ENCODE measurements at places on chromosomes 5 and 9.

- no peak for DNase-seq
These were observed 16.6 kb downstream of the SPTLC1 start for GRCh38 chr9:92098638-92099037.

DNA sequence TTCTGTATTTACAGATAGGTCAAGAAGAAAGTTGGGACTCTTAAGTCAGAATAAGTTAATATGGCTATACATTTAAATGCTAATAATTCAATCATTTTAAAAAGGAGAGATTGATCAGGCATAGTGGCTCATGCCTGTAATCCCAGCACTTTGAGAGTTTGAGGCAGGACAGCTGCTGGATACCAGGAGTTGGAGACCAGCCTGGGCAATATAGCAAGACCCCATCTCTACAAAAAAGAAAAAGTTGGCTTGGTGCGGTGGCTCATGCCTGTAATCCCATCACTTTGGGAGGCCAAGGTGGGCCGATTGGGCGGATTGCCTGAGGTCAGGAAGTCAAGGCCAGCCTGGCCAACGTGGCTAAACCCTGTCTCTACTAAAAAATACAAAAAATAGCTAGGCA is 15.0 kb upstream of the GLDC start:
- DNase-seq = no peak

GRCh38 chr9:133506653-133507038 is 18.1 kb downstream of the MYMK start:
- DNase-seq = peak; percentile 58

GRCh38 chr5:146832985-146833732 is 45.4 kb downstream of the PPP2R2B start:
- DNase-seq = no peak

DNA sequence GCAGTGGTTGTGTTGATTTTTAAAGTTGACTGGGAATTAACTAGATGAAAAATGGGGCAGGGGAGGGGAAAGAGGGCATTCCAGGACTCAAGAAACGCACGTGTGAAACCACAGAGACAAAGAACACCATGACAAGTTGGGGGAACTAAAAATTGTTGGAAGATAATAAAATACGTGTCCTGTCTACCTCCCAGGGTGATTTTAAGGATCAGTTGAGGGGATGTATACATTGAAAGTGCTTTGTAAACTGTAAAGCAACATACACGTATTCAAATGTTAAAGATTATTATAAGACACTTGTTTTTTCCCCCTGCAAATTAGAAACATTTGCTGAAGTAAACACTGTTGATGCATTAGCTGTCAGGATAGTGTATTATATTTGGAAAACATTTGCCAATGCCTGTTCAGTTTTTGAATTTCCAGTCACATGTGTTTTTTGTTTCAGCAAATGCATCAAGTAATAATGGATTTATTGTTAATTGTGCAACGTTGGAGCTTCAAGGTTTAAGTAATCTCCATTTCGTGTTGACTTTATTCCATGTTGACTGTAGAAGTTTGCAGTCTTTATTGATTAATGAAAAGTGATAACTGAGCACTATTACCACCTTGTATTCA is 412.7 kb downstream of the ACTL7B start:
- no peak for DNase-seq
